ENCODE measurements at places on chromosomes 2 and 18.

DNA sequence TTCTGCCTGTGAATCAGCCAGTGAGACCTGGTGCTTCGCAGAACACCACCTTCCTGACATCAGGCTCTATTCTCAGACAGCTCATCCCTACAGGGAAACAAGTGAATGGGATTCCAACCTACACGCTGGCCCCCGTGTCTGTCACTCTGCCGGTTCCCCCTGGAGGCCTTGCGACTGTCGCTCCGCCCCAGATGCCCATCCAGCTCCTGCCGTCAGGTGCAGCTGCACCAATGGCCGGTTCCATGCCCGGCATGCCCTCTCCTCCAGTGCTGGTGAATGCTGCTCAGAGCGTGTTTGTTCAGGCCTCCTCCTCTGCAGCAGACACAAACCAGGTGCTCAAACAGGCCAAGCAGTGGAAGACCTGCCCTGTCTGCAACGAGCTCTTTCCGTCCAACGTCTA lies 28.1 kb downstream of the ADNP2 start:
- DNase-seq = no peak

GRCh38 chr2:43082111-43082894 lies 144.1 kb downstream of the ZFP36L2 start:
- DNase-seq = no peak

GRCh38 chr18:39793609-39794008 lies 2161.4 kb upstream of the PIK3C3 start:
- DNase-seq = no peak

GRCh38 chr2:110215566-110216158 lies 3.3 kb upstream of the MTLN start:
- DNase-seq = no peak

DNA sequence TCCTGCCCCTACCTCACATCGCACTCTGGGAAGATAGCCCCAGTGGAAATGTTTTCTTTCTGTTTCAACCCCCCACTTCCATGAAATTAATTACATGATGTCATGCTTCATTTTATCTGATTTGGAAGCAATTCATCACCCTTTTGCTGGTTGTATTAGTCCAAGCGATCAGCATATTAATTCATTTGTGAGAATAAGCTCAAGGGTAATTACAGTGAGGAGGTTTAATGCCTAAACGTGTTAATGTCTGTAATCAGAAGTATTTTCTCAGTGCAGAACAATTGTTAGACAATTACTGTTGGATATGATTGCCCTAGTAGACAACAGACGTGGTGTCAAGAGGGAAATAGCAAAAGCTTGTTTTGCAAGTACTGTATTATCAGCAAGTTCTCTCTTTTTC lies 746.3 kb downstream of the CPS1 start:
- DNase-seq = no peak

GRCh38 chr2:75729861-75730260 lies 19.1 kb upstream of the GCFC2 start:
- DNase-seq = no peak

GRCh38 chr2:100632037-100632436 lies 69.2 kb downstream of the PDCL3 start:
- no peak for DNase-seq

DNA sequence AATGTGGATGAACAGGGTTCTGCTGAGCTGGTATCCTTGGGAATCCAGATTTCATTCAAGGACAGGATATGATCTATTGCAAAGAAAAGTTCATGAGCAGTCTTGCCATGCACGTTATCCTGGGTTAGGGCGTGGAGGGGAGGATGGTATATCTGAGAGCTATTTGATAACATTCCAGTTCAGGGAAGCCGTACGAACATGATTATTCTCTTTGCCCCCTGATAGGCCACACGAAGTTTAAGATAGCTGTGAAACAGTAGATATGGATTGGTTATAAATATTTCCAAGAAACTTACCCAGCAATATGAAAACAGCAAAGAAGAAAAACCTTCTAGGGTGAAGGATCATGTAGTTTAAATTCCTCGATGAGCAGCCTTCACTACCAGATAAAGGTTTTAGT lies 171.9 kb downstream of the LTBP1 start:
- no peak for DNase-seq

- DNase-seq = no peak
Measured at GRCh38 chr2:218003981-218004419, 1.2 kb upstream of the TNS1 start.

DNA sequence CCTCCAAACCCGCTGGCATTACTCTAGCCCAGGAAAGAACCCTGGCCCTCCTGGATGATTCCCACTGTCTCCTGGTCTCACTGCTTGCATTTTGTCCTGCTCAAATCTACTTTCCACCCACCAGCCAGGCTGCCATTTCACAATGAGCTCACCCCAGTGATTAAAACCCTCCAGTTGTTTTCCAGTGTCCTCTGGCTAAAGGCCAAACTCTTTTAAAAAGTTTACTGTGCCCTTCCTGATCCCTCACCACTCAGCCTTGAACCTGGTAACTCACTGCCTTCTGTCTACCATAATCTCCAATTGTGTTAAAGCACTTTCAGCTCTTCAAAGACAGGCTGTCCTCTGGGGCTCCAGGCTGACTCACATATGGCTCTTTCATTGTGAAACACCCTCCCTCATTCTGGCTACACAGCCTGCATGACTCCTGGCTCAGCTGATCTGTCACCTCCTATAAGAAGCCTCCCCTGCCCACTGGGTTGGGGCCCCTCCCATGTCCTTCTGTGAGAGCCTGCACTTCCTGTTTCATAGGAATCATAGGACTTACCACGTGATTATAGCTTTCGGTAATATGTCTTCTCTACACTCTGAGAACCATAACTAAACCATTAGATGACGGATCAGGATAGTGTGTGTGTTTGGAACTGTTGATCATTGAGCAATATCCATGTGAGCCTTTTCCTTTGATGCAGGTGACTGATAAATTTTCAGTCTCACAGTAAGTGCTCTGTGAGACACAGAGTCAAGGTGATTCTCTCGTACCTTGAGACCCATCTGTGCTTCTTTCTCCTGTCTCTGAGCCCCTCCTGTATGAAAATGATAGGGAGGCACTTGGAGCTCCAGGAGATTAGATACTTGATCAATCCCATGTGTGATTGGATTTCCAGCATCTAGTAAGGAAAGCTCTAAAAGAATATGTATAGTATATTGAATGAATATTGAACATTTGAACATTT lies 590.8 kb upstream of the ID2 start:
- no peak for DNase-seq

DNA sequence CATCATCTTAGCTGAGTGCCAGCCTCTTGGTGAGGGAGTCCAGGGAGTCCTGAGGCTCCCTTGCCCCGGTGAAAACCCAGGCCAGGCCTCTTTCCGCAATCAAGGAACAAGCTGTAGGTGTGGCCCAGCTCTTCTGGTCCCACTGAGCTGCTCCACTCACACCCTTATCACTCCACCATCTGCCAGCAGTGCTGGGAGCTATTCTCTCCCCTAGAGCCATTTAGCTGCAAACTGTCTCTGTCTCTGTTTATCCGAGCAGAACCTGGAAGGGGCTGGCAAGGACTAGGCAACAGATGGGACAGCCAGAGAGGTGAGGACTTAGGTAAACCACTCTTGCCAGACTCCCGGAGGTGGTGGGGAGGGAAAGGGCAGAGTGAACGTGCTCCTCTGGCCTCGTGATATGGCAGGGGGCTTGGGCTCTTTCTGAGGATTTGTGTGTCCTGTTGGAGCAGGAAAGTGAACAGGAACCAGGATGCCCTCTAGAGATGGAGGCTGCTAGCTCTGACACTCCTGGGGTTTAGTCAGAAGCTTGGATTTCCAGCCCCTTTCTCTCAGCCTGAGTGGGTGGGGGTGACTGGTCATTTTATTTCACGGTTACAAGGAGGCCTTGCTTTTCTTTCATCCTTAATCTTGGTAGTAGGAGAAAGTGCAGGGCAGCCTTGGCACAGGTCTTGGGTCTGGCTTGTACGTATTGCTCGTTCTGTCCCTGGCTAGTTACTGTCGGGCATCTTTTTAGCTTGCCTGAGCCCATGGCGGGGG lies 19.6 kb downstream of the B3GNT2 start:
- no peak for DNase-seq

- no peak for DNase-seq
Measured at GRCh38 chr2:152355409-152355831, 20.4 kb downstream of the FMNL2 start.

DNA sequence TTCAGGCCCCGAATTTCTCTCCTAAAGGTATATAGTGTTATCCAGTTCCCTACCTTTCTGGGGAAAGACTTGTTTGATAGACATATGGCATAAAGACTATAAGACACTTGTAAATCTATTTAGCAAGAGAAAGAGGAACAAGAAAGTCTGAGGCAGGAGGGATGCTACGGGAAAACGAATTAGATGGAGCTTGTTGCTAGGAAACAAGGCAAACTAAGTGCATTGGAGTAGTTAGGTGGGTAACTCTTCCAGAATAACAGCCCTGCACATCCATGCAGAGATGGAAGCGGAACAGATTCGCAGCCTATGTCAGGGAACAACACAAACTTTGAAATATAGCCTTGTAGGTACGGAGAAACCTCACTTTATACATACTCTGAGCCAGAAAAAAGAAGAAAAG lies 810.3 kb upstream of the CRIM1 start:
- DNase-seq = no peak

GRCh38 chr2:29394311-29394980 lies 279.2 kb downstream of the CLIP4 start:
- DNase-seq = no peak

DNA sequence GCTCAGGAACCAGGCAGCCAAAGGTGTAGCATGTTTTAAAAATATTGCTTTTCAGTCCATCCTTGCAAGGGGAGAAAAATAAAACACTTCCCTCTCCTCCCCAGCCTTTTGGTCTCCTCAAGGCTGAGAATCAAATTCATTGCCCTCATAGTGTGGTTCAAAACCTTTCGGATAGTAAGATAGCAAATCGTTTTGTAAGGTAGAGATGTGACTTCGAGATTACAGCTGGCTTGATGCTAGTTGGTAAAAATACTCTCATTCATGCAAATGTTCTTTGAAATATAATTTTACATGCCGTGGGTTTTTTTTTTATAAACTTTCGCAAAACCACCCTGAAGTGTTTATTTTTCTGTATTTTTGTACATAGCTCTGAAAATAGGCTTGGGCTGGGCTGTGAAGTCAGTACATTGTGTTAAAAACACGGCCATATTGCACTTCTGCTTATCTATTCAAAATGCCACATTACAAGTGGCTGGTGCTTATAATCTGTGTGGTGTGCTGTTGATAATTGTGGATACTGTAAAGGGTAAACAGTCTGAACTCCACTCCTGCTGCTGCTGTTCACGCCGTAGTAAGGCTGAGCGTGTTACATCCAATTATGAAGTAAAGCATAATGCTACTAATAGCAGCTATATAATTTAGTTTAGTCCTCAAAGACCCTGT lies 172.0 kb upstream of the SIX3 start:
- DNase-seq = no peak

GRCh38 chr2:164881524-164881923 lies 39.9 kb upstream of the COBLL1 start:
- DNase-seq = no peak

- no peak for DNase-seq
Measured at GRCh38 chr2:240688553-240688919, 3.1 kb upstream of the AQP12A start.

DNA sequence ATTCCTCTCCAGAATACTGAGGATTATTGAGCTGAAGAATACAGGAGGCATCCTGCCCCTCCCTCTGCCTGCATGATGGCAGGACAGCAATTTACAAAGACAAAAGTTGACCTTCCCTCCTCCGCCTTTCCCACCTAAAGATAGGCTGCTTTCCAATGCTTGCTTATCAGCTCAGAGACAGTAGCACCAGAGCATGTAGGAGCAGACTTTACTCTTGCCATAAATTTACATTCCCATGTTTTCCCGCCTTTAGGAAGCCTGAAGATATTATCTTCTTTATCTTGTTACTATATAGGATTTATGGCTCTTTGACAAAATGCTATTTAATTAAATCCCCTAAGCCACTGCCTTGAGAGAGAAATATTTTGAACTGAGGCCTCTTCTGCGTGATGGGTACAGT lies 135.6 kb upstream of the HNMT start:
- DNase-seq = no peak

DNA sequence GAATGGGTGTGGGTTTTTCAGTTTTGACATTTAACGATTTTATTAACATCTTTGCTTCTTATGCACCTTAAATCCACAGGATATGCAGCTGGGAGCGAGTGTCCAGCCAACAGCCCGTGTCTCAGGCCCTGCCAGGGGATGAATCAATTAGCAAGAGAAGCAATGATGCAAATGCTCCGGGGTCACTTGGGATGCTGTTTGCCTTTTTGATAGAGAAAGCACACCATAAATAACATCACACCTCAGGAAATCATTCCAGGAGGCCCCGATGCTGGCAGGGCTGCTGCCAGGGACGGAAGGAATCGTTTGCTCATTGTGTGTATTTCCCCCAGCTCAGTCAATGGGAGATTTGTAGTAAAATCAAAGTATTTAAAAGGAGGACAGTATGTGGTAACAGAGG lies 394.0 kb upstream of the HNRNPA3 start:
- no peak for DNase-seq

DNA sequence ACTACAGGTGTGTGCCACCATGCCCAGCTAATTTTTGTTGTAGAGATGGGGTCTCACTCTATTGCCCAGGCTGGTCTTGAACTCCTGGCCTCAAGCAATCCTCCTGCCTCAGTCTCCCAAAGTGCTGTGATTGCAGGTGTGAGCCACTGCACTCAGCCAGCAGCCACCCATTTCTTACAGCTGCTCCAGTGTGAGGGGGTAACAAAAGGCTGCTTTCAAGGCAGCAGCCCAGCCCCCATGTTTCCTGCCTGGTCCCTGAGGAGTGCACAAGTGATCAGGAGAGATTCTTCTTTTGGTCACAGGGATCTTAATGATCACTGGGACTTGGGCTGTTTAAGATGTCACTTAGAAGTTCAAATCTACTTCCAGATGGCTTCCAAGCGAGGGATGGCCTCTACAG lies 15.2 kb upstream of the CXCR4 start:
- no peak for DNase-seq

GRCh38 chr2:158741625-158742024 lies 53.5 kb upstream of the DAPL1 start:
- DNase-seq = no peak

- DNase-seq = no peak
Measured at GRCh38 chr2:117519721-117520120, 294.8 kb upstream of the DDX18 start.

- no peak for DNase-seq
Measured at GRCh38 chr2:68032702-68033101, 30.1 kb downstream of the C1D start.

Data from activated CD8-positive, alpha-beta memory T cell treated with anti-CD3 and anti-CD28 coated beads for 4 hours (primary cell).